ENCODE measurements at places on chromosomes 5 and 9. TPM values are rescaled to one million over a fixed set of nuclear protein-coding genes. Genes with fewer than 3 reads are reported as not detected.
A peak's percentile ranks its signal among the peaks of the same experiment; 100 is the strongest.

Gene DDX4
- total RNA-seq = not detected

Gene OBP2B
- total RNA-seq = not detected

Gene PLPPR1
- not detected for total RNA-seq

Gene ABO
- not detected for total RNA-seq

- H3K27me3 ChIP-seq = no peaks in the 10 kb centered on the region
- H3K4me3 ChIP-seq = no peak overlapping the region
- H3K27ac ChIP-seq = no peak overlapping the region
- H3K4me1 ChIP-seq = no peaks in the 10 kb centered on the region
Measured at GRCh38 chr5:26024774-26025173, 1013.6 kb downstream of the CDH9 start.

DNA sequence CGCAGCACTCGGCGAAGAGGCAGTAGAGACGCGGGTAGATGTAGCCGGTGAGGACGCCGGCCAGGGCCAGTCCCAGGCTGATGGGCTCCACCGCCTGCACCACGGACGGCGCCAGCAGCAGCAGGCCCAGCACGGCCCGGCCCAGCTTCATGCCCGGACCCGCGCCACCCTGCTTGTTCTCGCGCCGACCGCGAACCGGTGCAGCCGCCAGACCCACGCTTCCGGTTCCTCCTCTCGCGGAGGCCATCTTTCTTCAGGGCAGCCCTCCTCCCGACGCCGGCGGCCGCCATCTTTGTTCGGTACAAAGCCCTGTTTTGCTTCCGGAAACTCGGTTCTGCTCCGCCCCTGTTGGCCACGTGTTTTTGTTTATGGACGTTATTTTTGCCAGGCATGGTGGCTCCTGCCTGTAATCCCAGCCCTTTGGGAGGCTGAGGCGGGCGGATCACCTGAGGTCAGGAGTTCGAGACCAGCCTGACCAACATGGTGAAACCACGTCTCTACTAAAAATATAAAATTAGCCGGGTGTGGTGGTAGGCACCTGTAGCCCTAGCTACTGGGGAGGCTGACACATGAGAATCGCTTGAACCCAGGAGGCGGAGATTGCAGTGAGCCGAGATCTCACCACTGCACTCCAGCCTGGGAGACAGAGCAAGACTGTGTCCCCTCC is at the start of gene TOR1A:
Gene TOR1A (minus strand): TSS at position 202 of the 667 bp plus-strand sequence. CDS start 51 bp downstream, at position 151.
- H3K36me3 ChIP-seq = peaks cover 11% of the 10 kb centered on the region
- DNase-seq = peak; percentile 95
- peak within 1 kb of the TSS; percentile 74 for H3K4me3 ChIP-seq
- peaks cover 7% of the 10 kb centered on the region for H3K4me1 ChIP-seq
- no peaks in the 10 kb centered on the region for H3K27me3 ChIP-seq

DNA sequence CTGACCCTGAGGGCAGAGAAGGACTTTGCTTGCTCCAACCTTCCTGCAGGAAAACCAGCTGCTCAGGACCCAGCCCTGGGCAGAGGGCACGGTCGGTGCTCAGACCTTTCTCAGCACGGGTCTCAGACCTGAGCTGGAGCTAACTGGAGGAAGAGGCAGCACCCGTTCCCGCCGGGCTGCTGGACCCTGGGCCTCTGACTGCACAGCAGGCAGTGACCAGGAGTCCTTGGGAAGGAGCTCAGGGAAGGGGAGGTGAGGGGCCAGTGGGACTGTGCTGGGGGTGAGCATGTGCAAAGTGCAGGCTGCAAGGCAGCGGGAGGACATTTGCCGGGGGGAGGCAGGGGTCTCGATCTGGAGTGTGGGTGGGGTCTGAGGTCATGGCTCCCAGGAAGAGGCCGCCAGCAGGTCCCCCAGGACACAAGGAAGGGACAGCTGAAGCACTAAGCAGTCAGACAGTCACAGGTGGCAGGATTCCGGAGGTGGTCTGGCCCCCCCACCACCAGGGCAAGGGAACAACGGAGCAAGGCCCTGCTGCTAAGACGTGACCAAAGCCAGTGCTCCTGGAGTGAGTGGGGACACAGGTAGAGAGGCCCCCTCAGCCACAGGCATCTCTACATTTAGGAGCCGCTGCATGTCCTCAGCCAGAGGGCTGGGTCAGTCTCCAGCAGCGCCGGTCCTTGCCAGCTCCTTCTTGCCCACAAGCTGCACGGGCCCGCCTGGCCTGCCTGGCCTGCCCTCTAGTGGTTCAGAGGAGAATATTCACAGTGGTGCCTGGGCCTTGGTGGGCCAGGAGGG is 4.8 kb upstream of the DPM2 start:
- H3K27ac ChIP-seq = no peak overlapping the region
- peaks cover 5% of the 10 kb centered on the region for H3K36me3 ChIP-seq
- peaks cover 6% of the 10 kb centered on the region for H3K4me1 ChIP-seq
- DNase-seq = peak; percentile 58

- H3K4me1 ChIP-seq = peaks cover 5% of the 10 kb centered on the region
- no peak for DNase-seq
- H3K4me3 ChIP-seq = no peak overlapping the region
- no peaks in the 10 kb centered on the region for H3K36me3 ChIP-seq
- H3K27ac ChIP-seq = no peak overlapping the region
Measured at GRCh38 chr9:81489046-81489445, 200.3 kb downstream of the TLE1 start.

DNA sequence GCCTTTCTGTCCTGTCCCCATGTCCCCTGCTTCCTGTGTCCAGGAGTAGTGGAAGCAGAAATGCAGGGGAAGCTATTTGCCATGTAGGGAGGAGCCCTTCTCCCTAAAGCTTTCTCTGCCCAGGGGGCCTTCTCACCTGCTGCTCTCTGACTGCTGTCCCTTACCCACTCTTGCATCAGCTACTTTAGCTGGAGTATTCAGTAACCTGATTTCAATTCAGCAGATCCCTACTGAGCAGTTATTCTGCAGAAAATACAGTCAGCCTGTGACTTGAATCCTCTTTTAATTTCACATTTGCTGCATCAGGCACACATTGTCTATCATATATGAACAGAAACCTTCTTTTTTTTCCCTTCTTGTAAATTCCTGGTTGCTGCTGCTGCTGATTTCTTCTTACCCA is 90.4 kb downstream of the MVB12B start:
- H3K36me3 ChIP-seq = peaks cover 4% of the 10 kb centered on the region
- H3K27me3 ChIP-seq = no peaks in the 10 kb centered on the region
- no peak overlapping the region for H3K4me3 ChIP-seq
- no peak overlapping the region for H3K27ac ChIP-seq
- H3K4me1 ChIP-seq = no peaks in the 10 kb centered on the region

GRCh38 chr5:75847561-75848021 is 130.4 kb upstream of the POC5 start:
- no peak overlapping the region for H3K4me3 ChIP-seq
- H3K27ac ChIP-seq = no peak overlapping the region
- DNase-seq = no peak

DNA sequence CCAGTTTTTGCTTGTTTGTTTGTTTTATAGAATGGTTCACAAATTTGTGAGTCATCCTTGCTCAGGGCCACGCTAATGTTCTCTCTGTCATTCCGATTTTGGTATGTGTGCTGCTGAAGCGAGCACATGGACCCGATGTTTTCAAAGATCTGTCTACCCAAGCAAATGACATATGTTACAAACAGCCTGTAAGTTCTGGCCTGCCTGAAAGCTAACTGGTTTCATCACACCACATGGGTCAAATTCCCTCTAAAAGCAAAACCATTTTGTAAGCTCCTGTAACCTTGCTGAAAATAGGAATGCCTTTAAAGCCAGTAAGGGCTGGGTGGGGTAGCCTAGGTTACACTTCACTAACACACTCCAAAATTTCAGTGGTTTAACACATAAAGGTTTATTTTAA is 25.4 kb downstream of the DMRT3 start:
- no peak overlapping the region for H3K27ac ChIP-seq
- H3K27me3 ChIP-seq = no peaks in the 10 kb centered on the region
- DNase-seq = no peak
- no peak overlapping the region for H3K4me3 ChIP-seq

All from endothelial cell of umbilical vein (primary cell).